ENCODE measurements at places on chromosomes 2 and 18.

- no peak for DNase-seq
These were observed 221.8 kb downstream of the RPIA start for GRCh38 chr2:88913280-88913679.

- DNase-seq = no peak
These were observed 64.9 kb upstream of the CAPN13 start for GRCh38 chr2:30871980-30872789.

DNA sequence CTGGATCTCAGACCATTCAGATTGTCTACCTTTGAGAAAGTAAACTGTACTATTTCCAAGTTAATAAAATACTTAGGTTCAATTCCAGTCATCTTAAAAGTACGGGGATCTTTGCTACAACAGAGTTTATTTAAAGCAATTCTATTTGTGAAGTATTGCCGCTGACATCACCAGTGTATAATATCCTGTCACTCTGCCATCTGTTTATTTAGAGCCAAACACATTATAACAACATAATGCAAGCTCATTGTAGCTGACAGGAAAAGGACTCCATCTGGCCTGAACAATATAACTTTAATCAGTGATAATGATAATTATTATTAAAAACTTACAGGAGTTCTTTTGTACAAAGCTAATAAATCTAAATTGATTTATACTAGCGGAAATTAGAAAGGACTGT lies 786.8 kb downstream of the ERBB4 start:
- no peak for DNase-seq

DNA sequence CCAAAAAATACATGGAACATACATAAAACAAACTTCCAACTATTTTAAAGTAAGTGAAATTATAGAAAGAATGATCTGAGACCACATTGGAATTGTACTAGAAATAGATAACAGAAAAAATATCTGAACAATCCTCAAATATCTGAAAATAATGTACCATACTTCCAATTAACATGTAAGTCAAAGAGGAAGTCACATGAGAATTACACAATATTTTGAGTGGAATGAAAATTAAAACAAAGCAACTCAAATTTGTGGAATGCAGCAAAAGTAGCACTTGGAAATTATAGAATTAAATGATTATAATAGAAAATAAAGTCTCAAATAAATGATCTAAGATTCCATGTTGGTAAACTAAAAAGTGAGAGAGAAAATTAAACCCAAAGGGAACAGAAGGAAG lies 38.3 kb upstream of the CTIF start:
- no peak for DNase-seq

GRCh38 chr18:10047237-10047636 lies 133.4 kb downstream of the VAPA start:
- no peak for DNase-seq

- DNase-seq = no peak
These were observed 1.7 kb downstream of the LYPD1 start for GRCh38 chr2:132668189-132668823.
